Activated naive CD4-positive, alpha-beta T cell treated with anti-CD3 and anti-CD28 coated beads, Interleukin-2, amount 50 U/mL, for 72 hours (primary cell): ENCODE measurements at places on chromosomes 4 and X.

DNA sequence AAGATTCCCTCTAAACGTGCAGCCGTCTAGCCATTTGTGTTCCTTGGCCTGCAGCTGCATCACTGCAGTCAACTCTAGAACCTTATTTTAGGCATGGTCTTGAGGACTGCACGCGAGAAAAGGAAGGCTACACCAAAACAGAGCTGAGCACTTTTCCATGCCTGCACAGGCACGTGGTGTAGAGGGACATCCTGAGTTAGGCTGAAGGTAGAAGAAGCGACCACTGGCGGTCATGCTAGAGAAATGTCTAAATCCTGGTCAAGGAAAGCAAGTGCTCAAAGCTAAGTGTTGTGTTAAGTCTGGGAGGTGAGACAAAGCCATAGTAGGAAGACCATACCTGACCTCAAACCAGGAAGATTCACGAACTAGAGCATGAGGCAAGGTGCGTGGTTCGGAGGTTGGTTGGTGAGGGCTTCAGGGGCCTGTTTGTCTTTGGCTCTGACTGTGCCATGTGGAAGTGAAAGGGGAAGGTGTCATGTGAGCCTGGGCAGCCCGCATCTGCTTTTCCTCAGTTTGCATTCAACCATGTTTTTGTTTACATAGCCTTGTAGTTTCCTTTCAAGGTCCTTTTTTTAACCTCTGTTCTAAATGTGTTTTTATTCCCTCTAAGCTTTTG is 203.8 kb downstream of the AASDH start:
- DNase-seq, result no peak

GRCh38 chr4:38383646-38384121 is 280.3 kb upstream of the KLF3 start:
- DNase-seq, result no peak

DNA sequence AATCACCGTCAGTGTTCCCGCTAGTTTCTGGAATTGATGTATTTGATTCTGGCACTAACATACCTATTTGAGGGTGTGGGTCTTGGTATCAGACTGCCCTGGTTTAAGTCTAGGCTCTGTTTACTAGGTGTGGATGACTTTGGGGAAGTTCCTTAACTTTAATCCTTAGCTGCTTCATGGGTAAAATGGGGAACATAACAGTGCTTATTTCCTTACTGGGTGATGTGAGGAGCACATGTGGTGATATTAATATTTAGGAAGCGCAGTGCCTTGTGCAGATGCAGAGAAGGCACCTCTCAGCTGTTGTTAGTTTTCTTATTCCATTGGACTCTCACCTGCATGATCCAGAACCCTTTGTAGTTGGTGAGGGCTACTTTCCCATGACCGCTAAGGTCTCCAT is 17.1 kb downstream of the RNF4 start:
- DNase-seq, result no peak

DNA sequence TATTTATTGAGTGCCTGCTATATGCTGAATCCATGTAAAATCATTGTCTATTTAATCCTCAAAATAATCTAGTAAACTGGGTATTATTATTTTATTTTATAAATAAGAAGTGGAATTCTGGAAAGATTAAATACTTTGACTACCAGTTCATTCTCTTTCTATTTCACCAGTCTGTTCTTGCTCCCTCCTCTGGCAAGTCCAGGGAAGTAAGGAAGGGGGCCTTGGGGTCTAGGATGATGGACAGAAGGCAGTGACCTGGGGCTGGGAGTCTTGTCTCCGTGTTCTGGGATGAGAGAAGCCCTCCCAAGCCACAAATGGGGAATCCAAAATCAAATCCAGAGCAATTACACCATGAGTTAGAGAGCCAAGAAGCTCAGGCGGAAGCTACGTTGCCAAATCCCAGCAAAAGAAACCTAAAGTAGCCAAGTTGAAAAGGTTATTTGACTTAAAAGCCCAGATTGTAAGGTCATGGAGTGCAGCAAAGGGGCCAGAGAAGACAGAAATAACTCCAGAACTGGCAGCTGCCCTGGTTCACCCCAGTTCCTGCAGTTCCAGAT is 28.3 kb upstream of the PARM1 start:
- no peak for DNase-seq

DNA sequence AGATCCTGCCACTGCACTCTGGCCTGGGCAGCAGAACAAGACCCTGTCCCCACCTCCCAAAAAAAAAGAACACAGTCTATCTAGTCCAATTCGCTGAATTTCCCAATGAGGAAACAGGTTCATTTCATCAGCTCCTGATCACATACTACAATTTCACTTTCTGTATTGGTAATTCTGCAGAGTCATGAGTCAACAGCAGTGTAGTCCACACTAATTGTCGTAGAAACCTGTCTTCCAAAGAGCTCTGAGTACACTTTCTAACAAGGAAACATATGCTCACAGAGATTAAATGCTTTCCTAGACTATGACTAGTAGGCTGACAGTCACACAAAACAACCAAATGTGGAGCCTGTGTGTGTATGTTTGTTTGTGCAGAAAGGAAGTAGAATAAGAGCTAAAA is 91.9 kb downstream of the GPC4 start:
- DNase-seq, result no peak

- no peak for DNase-seq
These were observed 46.1 kb upstream of the BMPR1B start for GRCh38 chr4:94711635-94712034.

DNA sequence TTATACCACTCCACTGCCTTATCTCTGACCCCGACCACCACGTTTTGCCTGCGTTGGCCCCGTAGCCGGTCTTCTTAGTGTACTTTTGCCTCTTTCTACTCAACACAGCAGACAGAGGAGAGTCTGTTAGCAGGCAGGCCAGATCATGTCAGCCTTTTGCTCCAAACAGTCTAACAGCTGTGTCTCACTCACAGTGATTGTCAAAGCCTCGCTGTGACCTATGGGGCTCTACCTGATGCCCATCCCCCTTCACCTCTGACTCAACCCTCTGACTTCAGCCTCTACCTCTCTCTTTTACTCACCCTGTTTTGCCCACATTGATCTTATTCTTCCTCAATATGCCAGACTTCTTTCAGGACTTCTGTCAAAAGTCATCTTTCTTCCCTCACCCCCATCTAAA is 127.1 kb downstream of the TRIML1 start:
- DNase-seq, result no peak

- no peak for DNase-seq
These were observed 19.5 kb downstream of the MID1IP1 start for GRCh38 chrX:38820751-38821150.

GRCh38 chr4:169615467-169616106 is 3.2 kb upstream of the NEK1 start:
- peak; percentile 25 for DNase-seq

GRCh38 chrX:39764441-39764914 is 333.3 kb downstream of the BCOR start:
- DNase-seq, result no peak

- DNase-seq, result no peak
These were observed 513.0 kb downstream of the FSTL5 start for GRCh38 chr4:161650812-161651211.

DNA sequence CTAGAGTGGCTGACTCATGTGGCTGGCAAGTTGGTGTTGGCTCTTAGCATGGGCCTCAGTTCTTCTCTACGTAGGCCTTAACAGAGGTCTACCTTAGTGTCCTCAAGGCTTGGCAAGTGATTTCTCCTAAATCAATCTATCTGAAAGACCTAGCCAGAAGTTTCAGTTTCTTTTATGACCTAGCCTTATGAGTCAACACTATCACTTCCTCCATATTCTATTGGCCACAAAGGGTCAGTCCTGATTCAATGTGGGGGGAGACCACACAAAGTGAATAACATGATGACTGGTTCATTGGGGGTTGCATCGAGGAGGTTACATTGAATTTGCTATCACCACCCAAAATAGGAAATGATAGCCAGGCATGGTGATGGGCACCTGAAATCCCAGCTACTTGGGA is 5.8 kb upstream of the NRK start:
- no peak for DNase-seq

DNA sequence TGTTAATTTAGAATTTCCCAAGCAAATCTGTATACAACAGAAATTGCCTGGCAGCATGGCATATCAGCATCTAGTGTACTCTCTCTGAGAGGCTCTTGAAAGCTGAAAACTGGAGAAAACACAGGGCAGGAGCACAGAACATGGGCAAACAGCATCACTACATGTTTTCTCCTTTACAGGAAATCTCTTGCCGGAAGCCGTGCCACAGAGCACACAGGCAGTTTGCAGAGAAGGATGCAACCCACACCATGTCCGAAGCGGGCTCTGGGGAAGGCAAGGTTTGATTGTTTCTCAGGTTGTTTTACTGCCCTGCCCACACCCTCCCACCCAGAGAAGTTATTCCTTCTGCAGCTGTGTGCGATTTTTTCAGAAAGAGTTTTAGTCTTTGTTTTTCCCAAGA is 41.1 kb upstream of the FAM9C start:
- no peak for DNase-seq

DNA sequence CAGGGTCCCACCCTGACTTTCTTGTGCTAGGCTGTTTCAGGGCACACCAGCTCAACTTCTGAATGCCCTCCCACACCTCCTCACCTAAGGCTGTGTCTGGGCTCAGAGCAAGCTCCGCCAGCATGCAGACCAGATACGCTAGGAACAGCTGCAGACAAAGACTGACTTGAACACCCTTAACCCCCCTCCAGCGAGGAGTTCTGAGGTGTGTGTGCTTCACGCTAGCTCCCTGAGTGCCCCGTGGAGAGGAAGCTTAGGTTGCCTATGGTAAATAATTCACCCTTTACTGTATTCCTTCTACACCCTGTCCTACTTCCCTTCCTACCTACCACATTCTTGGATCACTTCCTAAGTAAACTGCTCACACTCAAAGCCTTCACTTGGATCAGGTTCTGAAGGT is 115.0 kb downstream of the VCX3B start:
- DNase-seq, result no peak

DNA sequence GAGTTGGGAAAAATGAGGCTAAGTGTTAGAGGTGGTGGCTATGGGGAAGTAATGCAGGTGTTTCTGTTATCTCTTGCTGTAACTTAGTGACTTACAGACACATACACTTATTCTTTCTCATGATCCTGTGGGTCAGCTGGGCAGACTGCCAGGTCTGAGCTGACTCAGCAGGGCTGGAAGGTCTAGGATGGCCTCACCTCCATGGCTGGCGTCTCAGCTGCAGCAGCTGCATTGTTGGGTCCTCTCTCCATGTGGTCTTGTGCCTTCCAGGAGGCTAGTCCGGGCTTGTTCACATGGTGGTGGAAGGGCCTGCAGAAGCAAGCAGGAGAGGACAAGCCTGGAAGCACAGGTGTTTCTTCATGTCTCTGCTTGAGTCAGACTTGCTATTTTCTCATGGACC is 172.7 kb downstream of the NHS start:
- DNase-seq, result no peak

DNA sequence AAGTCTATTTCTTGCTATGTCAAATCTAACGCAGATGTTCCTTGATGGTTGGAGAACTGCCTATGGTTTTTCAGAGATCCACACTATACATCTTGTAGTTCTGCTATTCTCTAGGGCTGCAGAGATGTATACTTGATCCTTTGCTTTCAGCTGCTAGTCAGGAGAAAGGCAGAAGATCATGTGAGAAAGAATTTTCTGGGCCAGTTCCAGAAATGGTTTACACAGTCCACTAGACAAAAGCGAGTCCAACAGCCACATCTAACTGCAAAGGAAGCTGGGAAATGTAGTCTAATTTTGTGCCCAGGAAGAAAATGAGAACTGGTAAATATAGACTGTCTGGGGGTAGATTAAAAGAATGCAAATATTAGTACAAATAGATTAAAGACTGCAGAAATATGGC is 394.3 kb upstream of the SLIT2 start:
- DNase-seq, result no peak

GRCh38 chrX:30881797-30882196 is 7.3 kb downstream of the TAB3 start:
- no peak for DNase-seq
